Bronchial epithelial cell (primary cell): ENCODE measurements at places on chromosomes 13 and 19.
A peak's percentile ranks its signal among the peaks of the same experiment; 100 is the strongest.

DNA sequence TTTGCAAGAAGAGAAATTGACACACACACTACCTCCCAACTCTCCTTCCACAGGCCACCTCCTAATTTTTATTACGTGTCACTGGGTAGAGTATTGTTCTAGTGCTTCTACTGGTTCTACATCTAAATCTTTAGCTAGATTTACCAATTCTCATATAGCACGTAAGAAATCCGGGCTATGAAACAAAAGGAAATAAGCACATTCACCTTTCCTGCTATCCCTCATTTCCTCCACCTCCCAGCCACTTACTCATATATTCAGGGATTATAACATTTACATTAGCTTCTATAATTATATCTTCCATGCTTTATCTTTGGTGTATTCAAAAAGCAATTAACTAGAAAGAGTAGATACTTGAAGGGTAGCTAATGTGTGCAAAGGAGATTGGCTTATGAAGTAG, 39.7 kb downstream of the USP12 start:
- DNase-seq = peak; percentile 38

GRCh38 chr13:27783111-27783510, 9.2 kb upstream of the GSX1 start:
- peak; percentile 28 for DNase-seq

DNA sequence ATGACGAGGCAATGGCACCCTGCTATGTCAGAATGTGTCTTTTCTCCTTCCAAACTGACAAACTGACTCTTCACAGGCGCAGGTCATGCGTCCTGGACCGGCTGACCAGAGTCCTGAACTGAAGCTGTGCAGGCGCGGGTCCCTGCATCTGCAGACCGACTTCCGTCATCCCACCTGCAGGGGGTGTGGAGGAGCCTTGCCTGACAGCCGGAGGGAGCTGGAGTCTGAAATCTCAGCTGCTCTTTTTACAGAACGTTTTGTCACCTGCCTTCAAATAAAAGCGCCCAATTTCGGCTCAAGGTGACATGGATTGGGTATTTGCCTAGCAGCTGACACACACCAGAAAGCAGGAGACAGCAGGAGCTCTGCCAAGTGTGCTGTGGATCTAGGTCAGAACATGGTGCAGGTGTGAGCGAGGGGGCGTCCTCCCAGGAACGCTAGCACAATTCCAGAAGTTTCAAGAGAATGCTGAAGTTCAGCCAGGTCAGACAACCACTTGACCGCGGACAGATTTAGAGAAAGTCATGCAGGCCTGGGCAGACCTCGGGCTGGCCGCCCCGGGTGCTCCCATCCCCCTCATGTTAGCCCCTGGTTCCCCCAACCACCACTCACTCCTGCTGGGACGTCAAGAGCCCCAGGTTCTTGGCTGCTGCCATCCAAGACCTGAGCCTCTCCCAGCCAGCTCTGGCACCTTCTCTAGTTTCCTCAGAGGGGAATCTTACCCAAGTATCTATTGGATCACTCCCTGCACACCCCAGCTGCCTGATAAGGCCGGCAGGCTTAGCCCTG, 32.8 kb downstream of the ELL start:
- no peak for DNase-seq

DNA sequence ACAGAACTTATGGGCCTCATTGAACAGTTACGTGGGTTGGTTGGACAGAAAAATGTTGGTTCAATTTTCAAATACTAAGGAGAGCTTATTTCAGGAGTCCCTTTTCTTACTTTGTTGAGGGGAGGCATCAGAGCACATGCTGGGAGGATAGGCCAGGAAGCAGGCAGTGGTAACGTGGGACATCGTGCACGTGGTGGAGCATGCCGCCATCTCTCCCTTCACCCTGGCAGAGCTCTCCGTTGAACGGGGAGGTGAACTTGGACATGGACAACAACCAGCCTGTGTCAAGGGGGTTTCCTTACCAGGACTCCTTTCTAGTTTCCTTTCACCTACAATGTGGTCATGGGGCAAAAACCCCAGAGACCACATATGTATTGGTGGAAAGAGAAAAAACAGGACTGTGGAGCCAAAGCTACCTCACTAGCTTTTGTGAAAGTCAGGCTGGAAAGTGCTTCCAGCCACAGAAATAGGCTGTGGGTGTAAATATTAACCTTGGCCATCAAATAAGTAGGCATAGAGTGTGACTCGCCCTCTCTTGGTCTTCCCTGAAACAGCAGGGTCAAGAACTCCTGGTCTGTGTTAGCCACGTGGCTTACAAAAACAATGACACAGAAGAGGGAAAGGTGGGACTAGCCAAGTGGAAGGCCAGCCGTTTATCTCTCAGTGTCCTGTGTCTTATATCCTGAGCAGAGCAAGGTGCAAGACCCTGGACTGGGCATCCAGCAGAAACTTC, 14.4 kb downstream of the MICOS13 start:
- peak; percentile 34 for DNase-seq

DNA sequence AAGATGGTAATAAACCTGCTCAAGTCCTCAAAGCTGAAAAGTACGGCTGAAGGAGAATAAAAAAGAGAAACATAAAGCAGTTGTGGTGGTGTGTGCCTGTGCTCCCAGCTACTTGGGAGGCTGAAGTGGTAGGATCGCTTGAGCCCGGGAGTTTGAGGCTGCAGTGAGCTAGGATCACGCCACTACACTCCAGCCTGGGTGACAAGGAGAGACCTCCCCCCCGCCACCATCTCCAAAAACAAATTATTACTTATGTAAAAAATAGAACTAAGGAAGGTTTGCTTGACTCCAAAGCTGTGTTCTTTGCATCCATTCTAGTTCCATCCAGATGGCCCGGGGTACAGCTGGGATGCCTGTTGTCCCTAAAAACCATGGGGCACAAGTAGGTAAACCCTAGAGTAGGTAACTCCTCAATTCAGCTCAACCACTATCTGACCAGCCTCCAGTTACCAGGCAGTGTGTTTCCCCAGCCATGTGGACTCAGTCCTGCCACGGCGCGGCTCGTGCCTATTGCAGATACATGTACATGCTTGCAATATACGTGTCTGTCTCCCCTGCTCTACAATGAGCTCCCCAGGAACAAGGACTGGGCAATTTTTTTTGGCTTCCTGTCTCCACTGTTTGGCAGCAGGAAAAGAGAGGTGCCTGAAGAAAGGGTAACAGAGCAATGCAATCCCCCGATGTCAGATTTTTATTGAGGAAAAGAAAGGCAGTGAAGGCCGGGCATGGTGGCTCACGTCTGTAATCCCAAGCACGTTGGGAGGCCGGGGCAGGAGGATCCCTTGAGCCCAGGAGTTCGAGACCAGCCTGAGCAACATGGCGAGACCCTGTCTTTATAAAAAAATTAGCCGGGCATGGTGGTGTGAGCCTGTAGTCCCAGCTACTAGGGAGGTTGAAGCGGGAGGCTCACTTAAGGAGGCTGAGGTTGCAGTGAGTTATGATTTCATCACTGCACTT, 101.3 kb downstream of the GNG7 start:
- DNase-seq = no peak

DNA sequence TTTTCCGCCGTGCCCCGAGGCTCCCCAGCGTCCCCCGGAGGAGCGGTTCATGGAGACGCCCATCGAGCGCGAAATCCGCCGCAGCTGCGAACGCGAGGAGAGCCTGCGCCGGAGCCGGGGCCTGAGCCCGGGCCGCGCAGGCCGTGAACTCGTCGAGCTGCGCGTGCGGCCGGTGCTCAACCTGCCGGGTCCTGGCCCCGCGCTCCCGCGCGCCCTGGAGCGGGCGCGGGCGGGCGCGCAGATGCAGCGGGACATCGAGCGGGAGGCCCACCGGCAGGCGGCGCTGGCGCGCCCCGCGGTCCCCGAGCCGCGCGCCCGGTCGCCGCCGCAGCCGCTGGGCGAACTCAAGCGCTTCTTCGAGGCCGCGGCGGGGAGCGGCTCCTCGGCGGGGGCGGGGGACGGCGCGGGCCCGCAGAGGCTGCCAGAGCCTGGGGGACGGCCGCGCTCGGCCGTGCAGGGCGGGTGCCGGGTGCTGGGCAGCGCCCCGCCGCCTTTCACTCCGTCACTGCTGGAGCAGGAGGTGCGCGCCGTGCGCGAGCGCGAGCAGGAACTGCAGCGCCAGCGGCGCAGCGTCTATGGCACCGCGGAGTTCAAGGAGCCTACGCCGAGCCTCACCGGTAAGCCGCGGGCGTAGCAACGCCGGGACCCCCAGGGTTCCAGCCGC, 807 bp downstream of the MISP3 start:
- peak; percentile 63 for DNase-seq

- DNase-seq = no peak
These were observed 20.9 kb downstream of the ZNF536 start for GRCh38 chr19:30393046-30393445.

GRCh38 chr13:25752957-25753551, 298.8 kb downstream of the SHISA2 start:
- DNase-seq = peak; percentile 71

DNA sequence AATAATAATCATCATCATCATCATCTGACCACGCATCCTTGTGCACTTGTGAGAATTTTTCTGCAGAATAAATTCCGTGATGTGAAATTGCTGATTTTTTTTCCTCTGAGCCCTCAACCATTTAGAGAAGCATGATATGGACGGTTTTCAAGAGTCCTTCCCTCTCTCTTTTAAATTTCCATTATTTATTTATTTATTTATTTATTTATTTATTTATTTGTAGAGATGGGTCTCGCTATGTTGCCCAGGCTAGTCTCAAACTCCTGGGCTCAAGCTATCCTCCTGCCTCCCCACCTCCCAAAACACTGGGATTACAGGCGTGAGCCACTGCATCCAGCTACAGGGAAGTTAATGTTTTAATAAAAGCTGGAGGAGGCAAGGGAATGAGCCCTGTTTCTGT, 39.6 kb downstream of the CACNA1A start:
- DNase-seq = no peak

GRCh38 chr13:106609116-106609515, 41.2 kb upstream of the ARGLU1 start:
- peak; percentile 54 for DNase-seq

DNA sequence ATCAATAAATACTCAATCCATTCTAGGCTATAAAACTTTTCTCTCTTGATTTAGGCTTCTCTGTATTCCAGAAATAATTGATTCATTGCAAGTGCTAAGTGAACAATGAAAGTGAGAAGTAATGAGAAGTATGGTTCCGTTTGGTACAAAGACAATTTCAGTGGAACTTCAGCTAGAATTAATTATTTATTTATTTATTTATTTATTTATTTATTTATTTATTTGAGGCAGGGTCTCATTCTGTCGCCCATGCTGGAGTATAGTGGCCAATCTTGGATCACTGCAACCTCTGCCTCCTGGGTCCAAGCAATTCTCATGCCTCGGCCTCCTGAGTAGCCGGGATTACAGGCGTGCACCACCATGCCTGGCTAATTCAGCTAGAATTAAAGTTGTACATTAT, 262.1 kb downstream of the B3GLCT start:
- DNase-seq = no peak

DNA sequence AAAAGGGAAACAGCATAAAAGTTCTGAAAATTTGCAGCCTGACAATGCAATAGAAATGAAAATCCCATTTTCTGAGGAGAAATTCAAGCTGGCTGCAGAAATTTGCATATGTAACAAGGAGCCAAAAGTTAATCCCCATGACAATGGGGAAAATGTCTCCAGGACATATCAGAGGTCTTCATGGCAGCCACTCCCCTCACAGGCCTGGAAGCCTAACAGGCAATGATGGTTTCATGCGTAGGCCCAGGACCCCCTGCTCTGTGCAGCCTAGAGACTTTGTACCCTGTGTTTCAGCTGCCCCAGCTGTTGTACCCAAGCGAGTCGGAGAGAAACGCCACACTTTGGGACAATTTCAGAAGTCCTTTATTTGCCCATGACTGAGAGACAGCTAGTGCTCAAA, 701.3 kb upstream of the KLHL1 start:
- no peak for DNase-seq

GRCh38 chr13:57138988-57139387, 1.7 kb upstream of the PRR20A start:
- no peak for DNase-seq

DNA sequence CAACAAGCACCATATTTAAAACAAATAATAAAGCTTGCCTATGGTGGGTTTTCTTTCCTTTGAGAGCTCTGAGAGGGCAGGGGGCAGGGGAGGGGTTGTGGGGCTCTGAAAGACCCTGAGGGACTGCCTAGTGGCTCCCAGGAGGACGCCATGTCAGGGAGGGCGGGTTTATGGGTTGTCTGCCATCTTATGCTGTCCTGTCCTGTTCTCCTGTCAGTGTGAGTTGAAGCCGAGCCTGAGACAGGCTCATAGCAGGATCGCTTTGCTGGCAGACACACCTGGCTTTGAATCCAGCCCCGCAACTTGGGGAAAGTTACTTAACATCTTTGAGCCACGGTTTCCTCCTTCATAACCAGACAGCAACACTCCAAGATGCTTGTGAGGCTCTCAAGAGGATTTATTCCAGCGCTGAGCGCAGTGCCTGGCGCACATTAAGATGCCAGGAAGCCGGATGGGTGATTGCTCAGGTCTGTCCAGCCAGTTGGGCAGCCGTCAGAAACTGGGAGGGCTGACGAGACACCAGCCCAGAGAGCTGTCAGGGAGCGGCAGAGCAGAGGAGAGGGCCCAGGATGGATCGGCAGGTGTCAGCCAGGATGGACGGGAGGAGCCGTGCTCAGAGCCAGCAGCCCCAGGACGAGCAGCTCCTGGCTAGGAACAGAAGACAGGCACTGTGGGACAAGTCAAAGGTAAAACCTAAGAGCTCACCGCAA, 36.8 kb upstream of the C1QTNF9 start:
- DNase-seq = peak; percentile 9

- DNase-seq = no peak
These were observed 7.4 kb downstream of the GRIN3B start for GRCh38 chr19:1007399-1008251.

DNA sequence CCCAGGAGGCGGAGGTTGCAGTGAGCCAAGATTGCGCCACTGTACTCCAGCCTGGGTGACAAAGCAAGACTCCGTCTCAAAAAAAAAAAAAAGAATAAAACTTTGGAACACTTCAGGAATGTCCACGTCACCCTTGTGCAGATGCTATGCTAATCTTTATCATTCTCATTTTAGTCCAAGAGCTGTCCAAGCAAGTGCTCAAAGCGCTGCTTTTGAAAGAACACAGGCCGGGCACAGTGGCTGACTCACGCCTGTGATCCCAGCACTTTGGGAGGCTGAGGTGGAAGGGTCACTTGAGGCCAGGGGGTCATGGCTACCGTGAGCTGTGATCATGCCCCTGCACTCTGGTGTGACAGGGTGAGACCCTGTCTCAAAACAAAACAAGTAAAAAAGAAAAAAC, 11.1 kb upstream of the UQCR11 start:
- no peak for DNase-seq

GRCh38 chr13:111399776-111400538, 79.5 kb downstream of the TEX29 start:
- no peak for DNase-seq

DNA sequence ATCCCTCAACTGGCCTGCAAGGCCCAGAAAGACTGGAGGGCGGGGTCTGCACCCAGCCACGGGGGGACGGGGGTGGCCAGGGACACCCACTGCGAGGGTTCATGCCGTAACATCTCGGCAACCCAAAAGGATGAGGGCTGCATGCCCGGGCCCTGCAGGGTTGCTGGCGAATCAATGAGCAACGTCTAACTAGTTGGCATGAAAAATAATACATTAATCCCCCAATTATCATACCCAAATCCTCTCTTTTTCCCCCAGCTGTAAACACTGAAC, 232.2 kb downstream of the TUBA3C start:
- no peak for DNase-seq
